ENCODE measurements at places on chromosomes 3 and 15.

GRCh38 chr15:82951472-82952157 lies 905 bp downstream of the HOMER2 start:
- peak; percentile 31 for DNase-seq

- DNase-seq: no peak
Measured at GRCh38 chr3:123723070-123723469, 138.2 kb upstream of the HACD2 start.

- DNase-seq: no peak
Measured at GRCh38 chr3:123757281-123757940, 126.7 kb downstream of the MYLK start.

GRCh38 chr3:184608209-184608608 lies 46.6 kb downstream of the EPHB3 start:
- DNase-seq: no peak

- no peak for DNase-seq
Measured at GRCh38 chr3:11576453-11576852, 67.3 kb downstream of the VGLL4 start.

DNA sequence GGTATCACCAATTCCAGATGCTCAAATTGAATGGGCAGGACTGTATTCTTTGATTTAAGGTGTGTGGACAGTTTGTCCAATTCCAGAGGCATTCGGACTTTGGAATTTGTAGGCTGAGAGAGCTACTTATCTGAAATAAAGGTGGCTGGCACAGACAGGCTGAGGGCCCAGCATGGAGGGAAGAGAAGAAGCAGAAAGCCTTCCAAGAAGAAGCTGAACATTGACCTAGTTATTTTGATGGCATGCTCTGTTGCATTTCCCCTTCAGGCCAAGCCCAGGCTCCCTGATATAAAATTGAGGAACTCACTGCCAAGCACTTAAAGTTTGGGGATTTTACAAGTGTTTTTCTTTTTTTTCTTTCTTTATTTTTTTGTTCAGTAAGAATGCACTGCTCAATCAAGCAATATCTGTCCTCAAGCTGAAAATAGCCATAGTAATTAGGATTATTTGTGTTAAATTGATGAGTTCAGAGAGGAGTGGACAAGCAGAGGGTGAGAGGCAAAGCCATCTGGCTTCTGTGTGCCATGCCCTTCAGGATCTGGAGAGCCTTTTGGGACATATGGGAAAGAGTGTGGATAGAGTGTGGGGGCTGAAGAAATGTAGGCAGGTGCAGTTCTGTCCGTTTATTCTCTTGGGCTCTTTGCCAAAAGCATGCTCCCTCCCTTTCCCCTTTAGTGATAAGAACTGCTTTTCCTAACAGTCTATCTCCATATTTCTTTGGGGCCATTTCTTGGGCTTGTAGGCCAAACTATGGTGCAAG lies 148.9 kb downstream of the OXSM start:
- DNase-seq: no peak

- no peak for DNase-seq
Measured at GRCh38 chr3:178810181-178810580, 261.4 kb downstream of the ZMAT3 start.

- DNase-seq: no peak
Measured at GRCh38 chr15:33369941-33370622, 59.3 kb downstream of the RYR3 start.

- no peak for DNase-seq
Measured at GRCh38 chr3:1375145-1375544, 282.3 kb downstream of the CNTN6 start.

DNA sequence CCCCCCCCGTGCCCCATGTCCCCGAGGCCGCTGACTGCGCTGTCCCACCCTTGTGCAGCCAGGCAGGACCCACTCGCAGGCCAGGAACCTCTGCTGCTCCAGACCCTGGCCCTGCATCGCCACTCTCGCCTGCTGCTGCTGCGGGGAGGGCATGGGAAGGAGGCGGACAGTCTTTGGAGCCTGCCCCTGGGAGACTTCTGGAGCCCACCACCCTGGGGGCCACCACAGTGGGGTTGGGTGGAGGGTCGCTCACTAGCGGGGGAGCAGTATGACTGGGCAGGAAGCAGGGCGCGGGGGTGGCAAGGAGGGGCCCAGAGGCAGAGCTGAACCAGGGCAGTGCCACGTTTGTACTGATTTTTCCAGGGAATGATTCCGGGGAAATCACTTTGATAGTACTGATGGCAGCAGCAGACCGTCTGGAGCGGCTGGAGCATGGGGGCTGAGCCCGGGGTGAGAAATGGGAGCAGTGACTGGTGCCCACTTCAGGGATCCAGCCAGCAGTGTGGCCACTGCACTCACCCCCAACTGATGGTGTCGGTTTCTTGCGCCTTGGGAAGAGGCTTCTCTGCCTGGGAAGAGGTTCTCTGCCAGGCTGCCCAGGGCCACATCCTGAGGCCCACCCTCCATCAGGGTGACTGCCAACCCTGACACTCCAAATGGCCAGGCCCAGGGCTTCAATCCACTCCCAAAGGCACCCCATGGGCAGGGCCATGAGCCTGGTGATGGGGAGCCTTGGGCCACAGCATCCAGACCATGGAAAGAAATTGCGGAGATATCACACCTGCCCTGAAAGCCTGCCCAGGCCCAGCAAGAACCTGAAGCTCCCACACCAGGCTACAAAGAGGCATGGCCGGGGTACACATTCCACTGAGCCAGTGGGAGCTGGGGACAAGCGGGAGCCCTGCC lies 53.7 kb downstream of the LSAMP start:
- DNase-seq: no peak

DNA sequence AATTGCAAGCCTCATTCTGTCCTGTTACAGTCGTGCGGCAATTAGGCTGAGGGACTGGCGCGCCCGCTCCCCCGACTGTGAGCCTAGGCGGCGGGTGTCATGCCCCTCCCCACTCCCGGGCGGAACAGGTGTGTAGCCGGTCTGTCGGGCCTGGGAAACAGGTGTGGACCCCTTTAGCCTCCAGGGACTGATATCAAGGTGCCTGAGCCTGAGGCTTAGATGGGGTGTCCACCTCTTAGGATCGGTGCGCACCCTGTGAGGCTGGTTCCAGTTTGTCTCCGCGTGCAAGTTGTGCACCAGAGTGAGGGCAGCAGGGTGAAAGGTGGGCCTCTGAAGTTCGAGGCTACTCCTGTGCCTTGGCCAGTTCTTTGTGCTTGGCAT lies 686 bp downstream of the VPS8 start:
- no peak for DNase-seq

GRCh38 chr15:81309647-81310450 lies 14.1 kb downstream of the STARD5 start:
- DNase-seq: no peak

GRCh38 chr3:178500631-178501030 lies 35.6 kb upstream of the KCNMB2 start:
- DNase-seq: no peak

DNA sequence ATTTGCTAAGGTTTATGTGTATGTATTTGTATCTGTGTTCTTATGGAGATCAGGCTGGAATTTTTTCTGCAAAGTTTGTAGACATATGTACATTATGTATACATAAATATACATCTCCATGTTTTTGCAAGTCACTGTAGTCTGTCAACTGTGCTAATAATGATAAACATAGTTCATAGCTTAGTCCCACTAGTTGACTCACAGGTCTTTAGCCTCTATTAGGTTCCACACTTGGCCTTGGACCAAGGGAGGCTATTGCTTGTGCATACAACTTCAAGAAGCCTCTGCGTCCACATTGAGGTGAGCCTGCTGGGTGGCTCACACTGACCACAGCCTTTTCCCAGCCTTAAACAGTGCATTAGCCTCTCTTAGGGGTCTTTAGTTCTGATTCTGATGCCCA lies 243.8 kb upstream of the PEX5L start:
- no peak for DNase-seq

DNA sequence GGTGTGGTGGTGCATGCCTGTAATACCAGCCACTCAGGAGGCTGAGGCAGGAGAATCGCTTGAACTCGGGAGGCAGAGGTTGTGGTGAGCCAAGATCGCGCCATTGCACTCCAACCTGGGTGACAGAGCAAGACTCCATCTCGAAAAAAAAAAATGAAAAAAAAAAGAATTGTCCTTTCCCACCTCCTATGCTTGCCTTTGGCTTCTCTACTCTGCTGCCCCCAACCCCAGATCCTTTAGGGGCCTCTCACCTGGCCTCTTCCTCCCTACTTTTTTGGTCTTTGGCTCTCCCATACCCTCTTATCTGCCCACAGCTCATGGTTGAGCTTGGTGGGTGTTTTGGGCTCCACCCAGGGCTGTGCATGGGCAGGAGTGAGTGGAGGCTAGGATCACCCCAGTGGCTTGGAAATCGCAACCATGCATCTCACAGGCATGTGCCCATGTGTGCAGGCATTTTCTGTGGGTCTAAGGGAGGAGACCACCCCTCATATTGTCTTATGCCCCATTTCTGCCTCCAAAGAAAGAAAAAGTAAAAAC lies 2.1 kb upstream of the SHISA5 start:
- DNase-seq: no peak

GRCh38 chr3:187251599-187251998 lies 39.9 kb downstream of the MASP1 start:
- no peak for DNase-seq

DNA sequence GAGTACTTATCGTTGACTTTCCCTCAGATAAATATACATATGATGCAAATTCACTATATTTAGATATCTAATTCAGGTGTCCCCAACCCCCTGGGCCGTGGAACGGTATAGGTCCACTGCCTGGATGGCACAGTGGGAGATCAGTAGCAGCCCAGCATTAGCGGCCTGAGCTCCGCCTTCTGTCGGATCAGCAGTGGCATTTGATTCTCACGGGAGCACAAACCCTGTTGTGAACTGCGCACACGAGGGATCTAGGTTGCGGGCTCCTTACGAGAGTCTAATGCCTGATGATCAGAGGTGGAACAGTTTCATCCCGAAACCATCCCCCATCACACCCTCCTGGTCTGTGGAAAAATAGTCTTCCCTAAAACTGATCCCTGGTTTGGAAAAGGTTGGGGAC lies 6.9 kb downstream of the KNL1 start:
- no peak for DNase-seq

DNA sequence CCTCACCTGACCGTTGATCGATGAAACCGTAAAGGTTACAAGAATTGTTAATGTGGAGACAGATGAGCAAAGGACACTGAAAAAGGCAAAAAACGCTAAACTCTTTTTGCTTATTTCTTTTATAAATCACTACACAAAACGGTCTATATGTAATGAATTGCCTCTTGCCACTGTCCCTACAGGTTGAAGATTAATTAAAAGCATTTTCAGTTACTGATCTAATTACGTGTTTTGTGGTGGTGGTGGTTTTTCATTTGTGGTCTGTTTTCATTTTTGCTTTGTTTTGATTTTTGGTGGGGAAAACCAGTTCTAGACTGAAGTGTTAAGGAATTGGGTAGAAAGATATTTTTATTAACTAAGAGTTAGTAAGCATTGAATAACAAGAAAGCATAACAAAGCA lies 299.2 kb upstream of the LRRN1 start:
- no peak for DNase-seq

- DNase-seq: no peak
Measured at GRCh38 chr3:128942161-128942952, 51.5 kb downstream of the CFAP92 start.

- DNase-seq: no peak
Measured at GRCh38 chr15:62369454-62369853, 204.4 kb upstream of the C2CD4B start.

- DNase-seq: no peak
Measured at GRCh38 chr3:187571701-187572100, 98.5 kb downstream of the SST start.

DNA sequence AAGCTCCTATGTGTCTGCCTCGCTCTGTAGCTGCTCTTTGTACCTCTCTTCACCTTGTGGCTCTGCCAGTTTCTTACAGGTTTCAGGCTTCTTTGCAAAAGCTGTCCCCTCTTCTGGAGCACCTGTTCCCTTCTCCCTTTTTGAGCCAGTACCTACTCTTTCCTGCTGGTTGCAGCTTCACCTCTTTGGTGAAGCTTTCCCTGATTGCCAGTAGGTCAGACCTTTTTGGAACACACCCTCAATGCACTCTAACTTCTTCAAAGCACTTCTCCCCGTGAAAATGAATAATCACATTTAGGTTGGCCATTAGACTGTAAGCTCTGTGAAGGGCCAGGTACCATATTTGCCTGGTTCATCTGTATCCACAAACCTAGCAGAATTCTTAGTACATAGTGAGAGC lies 60.3 kb downstream of the BHLHE40 start:
- DNase-seq: no peak

- DNase-seq: no peak
Measured at GRCh38 chr3:61416618-61417017, 144.8 kb upstream of the PTPRG start.

- DNase-seq: peak; percentile 48
Measured at GRCh38 chr3:57006179-57006657, 54.2 kb upstream of the SPATA12 start.

GRCh38 chr3:132417695-132418411 lies 551 bp downstream of the DNAJC13 start:
- DNase-seq: peak; percentile 34

- no peak for DNase-seq
Measured at GRCh38 chr3:100198579-100199269, 62.1 kb upstream of the TBC1D23 start.

- no peak for DNase-seq
Measured at GRCh38 chr3:45980229-45980813, 15.3 kb downstream of the FYCO1 start.

DNA sequence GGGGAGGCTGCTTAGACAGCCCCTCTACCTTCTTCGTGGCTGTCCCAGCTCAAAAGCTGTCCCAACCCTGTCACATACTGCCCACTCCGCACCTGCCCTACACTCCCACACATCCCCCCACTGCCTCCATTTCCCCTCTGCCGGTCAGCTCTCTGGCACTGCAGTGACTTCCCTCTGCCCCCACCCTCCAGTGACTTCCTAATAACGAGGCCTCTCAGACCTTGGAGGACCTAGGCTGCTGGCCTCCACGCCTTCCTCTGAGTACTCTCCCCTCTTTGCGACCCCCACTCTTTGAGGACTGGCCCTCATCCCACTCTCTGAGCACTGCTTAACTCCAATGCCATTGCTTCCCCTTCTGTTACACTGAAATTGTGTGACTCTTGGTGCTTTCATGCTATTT lies 45.3 kb downstream of the KY start:
- no peak for DNase-seq

DNA sequence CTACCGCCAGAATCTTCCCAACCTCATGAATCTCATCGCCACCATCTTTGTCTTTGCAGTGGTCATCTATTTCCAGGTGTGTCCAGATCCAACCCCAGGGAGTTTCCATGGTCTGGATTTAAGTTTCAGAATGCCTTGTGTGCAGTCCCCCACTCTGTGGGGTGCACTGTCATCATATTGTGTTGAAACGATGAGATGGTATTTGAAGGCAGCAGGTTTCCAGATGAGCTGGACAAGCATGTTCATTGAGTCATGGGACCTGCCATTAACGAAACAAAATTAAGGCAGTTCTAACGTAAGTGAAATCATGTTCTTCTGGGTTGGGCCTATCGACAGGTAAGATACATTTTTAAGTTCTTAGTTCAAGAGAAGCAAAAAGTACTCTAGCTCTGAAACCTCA lies 12.7 kb downstream of the SEC61A1 start:
- DNase-seq: no peak

GRCh38 chr3:71641674-71642073 lies 58.1 kb upstream of the FOXP1 start:
- DNase-seq: peak; percentile 17

- DNase-seq: no peak
Measured at GRCh38 chr3:114858329-114858728, 288.8 kb downstream of the ZBTB20 start.

GRCh38 chr3:58526515-58526957 lies 10.5 kb downstream of the ACOX2 start:
- peak; percentile 87 for DNase-seq

GRCh38 chr3:25775936-25776335 lies 7.3 kb downstream of the NGLY1 start:
- no peak for DNase-seq

- peak; percentile 22 for DNase-seq
Measured at GRCh38 chr3:87298111-87298718, 21.8 kb upstream of the POU1F1 start.

GRCh38 chr3:24523988-24524727 lies 29.5 kb upstream of the THRB start:
- no peak for DNase-seq

Measured in HTR-8/SVneo (cell line).